Cardiac fibroblast (primary cell): ENCODE measurements at places on chromosomes 7 and 10.
A peak's percentile ranks its signal among the peaks of the same experiment; 100 is the strongest.

- no peak for DNase-seq
Measured at GRCh38 chr10:77649333-77650331, 12.0 kb upstream of the KCNMA1 start.

DNA sequence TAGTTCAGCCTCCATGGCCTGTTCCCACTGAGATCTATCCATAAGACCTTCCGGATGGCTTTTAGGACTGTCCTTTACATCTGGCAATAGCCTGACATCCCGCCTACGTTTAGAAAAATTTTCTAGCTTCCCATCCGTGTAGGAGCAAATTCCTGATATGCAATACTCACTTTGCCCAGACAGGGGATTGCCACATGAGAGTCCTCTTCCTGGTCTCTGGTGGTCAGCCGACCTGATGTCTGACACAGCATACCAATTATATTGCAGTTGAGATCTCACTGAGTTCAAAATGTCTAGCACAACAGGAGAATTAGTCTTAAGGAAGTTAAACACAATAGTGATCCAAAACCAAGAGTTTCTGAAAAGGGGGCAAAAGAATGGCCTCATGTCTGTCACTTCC is 9.4 kb upstream of the ETV1 start:
- DNase-seq, result no peak

GRCh38 chr7:7519528-7519927 is 16.1 kb downstream of the COL28A1 start:
- DNase-seq, result no peak

DNA sequence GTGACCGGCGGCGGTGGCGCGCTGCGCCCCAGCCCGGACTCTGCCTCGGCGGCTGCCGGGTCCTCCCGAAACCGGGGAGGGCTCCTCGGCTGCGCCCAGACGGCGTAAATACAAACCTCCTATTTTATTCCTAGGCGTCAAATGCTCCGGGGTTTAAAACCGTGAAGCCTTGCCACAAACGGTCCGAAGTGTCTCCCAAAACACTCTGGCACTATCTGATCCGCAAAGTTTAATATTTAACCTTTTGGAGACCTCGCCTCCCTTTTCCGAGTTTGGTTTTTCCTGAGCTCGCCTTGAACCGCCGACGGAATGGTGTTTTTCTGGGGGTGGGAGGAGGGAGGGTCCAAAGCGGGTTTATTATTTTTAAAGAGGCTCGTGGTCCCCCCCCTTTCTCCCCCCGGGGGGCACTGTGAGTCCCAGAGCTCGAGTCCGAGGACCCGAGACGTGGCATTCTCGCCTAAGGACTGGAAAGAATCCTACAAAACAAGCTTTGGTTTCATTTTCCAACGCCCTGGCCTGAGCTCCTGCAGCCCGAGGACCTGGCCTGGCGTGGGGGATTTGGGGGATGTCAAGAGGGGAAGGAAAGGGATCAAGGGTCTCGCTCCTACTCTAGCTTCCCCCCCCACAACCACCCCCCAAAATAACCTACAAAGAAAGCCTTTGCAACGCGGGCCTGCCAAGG is 1.8 kb downstream of the TNRC18 start:
- peak; percentile 76 for DNase-seq

DNA sequence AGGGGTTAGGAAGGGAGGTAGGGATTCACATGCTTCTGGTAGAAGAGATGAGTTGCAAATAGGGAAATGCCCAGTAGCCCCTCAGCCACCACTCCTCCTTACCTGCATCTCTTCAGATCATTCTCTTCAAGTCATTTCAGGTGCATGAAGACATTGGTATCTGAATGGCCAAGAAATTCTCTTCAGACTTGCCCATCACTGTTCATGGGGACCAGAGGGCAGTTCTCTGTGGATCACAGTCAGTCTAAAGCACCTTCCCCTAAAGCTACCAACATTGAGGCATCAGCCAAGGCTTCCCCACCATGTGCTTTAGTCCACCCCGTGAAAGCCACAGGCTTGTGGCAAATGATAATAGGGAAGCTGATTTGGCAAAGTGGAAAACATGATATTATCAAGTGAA is 319.4 kb upstream of the ZNF32 start:
- DNase-seq, result no peak

DNA sequence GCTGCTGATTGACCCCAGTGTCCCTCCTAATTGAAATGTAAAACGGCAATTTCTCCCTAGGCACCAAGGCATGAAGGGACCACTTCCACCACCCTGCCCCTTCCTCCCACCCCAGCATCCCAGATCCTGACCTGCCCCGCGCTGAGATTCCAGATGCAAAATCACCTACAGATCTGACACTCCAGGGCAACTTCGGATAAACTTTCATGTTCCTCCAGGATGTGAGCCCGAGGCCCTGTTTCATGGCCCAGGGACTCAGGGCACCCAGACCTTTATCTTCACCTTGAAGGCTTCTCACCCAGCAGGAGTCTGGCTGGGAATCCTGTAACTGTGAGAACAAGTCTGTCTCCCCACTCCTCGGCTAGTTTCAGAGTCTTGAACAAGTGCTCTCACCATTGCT is 361.8 kb downstream of the PLXNA4 start:
- DNase-seq, result no peak

DNA sequence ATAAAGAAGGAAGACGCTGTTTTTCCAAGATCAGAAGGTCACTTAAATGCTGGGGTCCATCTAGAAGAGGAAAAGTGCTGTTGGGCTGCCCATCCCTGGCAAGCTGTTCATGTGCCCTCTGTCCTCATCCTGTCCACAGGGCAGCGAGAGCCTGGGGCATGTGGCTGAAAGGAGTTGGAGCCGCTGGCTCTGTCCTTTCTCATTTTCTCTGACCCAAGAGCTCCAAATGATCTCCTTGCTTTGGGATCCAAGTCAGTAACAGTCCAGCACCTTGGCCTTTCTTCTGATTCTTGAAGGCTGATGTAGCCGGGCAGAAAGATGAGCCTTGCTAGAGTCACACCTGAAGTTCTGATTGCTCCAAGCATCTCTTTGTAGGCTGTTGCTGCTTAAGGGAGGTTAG is 44.4 kb downstream of the SPDYE5 start:
- no peak for DNase-seq

DNA sequence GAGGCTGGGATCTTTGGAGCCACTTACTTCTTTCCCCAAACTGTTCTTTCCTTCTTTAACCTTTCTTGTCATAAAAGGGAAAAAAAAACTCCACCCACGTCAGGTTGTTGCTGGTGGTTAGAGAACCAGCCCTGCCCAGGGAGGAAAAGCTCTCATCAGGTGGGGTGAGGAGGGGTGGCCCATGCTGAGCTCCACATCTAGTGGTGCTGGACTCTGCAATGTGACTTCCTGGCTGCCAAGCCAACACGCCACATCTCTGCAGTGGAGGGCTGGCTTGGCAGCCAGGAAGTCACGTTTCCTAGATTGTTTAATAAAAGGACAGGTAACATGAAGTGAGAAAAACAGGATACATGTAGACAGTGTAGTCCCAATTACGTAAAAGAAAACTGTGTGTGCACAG is 37.4 kb downstream of the WIPF3 start:
- no peak for DNase-seq

DNA sequence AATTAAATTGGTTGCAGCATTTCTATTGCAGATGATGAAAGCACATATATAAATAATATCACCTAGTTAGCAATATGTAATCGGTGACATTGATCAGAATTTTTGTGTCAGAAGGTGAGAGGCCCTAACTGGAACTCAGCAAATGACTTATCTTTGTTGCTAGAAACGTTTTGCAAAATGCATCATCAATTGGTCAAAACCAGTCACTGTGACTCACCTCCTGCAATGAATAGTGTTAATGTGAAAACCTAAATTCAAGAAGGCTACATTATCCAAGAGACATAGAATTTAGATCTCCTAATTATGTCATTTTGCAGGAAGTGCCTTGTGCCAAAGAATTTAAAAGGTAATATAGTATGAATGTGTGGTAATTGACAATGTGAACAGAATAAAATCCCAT is 9.8 kb upstream of the PNLIPRP3 start:
- no peak for DNase-seq

DNA sequence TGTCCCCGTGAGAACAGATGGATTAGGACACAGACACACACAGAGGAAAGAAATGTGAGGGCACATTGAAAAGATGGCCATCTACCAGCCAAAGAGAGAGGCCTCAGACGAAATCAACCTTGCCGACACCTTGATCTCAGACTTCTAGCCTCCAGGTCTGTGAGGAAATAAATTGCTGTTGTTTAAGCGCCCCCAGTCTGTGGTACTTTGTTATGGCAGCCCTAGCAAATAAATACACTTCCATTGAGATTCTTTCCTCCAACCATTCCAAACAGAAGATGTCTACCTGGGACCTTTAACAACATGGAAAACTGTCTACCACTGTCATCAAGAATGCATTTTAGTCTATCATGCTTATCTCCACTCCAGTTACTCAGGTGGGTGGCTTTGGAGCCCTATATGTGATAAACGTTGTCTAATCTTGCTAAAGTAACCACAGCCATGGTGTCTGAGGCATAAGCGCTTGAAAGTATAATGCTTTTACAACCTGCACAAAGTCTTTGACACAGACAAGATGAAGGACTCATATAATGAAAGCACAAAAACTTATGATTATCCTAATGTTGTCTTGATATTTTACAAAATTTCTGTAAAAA is 244.3 kb downstream of the MTERF1 start:
- peak; percentile 48 for DNase-seq

DNA sequence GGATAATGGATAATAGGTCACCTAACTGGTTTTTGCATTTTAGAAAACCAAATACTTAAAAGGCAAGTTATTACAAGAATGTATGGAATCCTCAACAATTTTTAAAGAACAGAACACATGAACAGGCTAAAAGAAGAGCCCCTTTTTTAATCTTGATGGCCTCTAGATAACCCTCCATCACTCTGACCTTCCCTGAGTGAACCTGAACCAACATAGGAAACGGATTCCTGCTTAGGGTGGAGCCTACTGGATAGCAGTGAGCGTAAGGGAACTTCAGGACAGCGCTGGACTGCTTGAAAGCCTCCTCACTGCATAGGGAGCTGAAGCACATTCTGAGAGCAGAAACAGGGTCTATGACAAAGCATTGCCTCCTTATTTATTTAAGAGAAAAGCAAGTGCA is 20.5 kb downstream of the TRPV5 start:
- no peak for DNase-seq

- DNase-seq, result peak; percentile 75
Measured at GRCh38 chr10:23158370-23158769, 33.7 kb upstream of the PTF1A start.

DNA sequence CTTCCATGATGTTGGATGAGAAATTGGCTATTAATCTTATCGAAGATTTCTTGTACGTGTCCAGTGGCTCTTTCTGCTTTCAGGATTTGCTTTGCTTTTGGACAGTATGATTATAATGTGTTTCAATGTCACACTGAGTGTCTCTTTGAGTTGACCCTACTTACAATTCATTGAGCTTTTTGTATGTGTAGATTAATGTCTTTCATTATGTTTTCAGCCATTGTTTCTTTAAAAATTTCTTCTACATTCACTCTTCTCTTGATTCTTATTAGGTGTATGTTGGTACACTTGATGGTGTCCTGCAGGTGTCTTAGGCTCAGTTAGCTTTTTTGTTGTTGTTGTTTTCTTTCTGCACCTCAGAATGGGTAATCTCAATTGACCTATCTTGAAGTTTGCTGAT is 16.6 kb downstream of the PLAC9 start:
- no peak for DNase-seq

GRCh38 chr10:100330079-100330478 is at the start of gene PKD2L1:
PKD2L1 (minus strand) TSS chr10:100330228; CDS start chr10:100330103, 125 bp downstream.
- DNase-seq, result no peak

DNA sequence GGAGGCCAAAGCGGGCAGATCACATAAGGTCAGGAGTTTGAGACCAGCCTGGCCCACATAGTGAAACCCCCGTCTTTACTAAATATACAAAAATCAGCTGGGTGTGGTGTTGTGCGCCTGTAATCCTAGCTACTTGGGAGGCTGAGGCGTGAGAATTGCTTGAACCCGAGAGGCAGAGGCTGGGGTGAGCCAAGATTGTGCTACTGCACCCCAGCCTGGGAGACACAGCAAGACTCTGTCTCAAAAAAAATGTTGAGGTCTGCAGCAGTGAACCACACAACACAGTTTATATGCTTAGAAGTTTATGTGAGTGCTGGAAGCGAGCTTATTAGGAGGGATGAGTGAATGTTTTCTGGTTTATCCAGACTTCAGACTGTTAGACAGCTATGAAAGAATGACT is 10.4 kb downstream of the LHPP start:
- no peak for DNase-seq

GRCh38 chr7:11817111-11817740 is 14.8 kb downstream of the THSD7A start:
- no peak for DNase-seq

GRCh38 chr10:78703593-78703992 is 365.2 kb upstream of the ZMIZ1 start:
- DNase-seq, result no peak

- no peak for DNase-seq
Measured at GRCh38 chr7:20963556-20964280, 177.0 kb upstream of the SP8 start.

DNA sequence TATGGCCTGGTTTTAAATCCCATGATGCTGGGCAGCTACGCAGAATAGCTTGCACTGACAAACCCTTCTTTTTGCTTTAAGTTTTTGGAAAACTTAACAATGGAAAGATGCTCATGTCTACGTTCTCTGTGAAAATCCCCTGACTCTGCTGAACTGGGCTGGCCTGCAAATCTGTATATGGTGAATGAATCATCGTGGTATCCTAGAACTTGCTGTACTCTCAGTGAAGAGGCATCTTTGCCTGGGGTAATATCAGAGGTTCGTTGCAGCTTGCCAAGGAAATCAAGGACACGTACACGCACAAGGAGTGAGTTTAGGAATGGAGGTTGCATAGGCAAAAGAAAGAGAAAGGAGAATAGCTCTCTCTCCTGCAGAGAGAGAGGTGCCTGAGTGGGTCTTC is 382.0 kb upstream of the ADARB2 start:
- no peak for DNase-seq

- no peak for DNase-seq
Measured at GRCh38 chr10:86367152-86367951, 757 bp upstream of the GRID1 start.

DNA sequence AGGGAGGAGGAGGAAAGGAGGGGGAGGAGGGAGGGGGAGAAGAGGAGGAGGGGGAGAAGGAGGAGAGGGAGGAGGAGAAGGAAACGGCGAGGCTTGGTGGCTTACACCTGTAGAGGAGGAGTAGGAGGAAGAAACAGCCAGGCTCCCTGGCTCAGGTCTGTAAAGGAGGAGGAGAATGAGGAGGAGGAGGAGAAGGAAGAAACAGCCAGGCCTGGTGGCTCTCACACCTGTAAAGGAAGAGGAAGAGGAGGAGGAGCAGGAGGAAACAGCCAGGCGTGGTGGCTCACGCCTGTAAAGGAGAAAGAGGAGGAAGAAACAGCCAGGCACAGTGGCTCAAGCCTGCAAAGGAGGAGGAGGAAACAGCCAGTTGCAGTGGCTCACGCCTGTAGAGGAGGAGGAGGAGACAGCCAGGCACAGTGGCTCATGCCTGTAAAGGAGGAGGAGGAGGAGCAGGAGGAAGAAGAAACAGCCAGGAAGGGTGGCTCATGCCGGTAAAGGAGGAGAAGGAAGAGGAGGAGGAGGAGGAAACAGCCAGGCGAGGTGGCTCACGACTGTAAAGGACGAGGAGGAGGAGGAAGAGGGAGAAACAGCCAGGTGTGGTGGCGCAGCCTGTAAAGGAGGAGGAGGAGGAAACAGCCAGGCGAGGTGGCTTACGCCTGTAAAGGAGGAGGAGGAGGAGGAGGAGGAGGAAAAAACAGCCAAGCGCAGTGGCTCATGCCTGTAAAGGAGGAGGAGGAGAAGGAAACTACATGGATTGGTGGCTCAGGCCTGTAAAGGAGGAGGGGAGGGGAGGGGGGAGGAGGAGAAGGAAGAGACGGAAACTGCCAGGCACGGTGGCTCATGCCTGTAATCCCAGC is 14.9 kb upstream of the CRCP start:
- DNase-seq, result peak; percentile 91
